ENCODE measurements at places on chromosomes 11 and 22.

DNA sequence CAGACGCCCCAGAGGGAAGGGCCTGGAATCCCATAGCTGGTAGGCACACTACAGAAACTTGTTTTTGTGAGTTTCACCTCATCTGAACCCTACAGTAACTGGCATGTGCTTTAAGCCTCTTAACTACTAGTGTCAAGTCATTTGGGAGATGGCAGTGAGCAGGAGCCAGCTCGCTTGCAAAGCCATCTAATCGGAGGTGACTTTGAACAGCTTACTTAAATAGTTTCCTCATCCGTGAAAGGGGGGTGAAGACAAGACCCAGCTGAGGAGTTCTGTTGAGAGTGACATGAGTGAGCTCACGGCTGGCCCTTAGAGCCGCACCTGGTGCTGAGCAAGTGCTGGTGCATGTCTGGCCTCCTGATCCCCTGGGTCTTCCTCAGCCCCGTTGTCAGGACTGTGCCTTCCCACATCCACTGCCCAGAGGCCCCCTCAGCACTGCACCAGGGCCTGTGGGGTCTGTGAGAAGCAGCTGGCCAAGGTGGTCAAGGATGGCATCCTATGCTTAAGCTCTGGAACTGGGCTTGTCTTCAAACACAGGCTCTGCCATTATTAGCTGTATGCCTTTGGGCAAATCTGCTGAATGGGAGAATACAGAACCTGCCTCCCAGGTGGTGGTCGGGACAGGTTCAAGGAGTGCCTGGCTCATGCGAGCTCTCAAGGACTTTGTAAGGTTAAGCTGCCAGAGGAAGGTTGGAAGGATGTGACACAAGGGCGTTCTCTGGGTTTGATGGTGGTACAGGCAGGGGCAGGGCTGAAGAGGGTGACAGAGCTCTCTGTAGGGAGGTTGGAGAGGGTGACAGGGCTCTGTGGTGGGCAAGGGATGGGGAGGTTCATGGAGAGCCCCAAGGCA is 27.3 kb downstream of the INCENP start:
- DNase-seq, result no peak

DNA sequence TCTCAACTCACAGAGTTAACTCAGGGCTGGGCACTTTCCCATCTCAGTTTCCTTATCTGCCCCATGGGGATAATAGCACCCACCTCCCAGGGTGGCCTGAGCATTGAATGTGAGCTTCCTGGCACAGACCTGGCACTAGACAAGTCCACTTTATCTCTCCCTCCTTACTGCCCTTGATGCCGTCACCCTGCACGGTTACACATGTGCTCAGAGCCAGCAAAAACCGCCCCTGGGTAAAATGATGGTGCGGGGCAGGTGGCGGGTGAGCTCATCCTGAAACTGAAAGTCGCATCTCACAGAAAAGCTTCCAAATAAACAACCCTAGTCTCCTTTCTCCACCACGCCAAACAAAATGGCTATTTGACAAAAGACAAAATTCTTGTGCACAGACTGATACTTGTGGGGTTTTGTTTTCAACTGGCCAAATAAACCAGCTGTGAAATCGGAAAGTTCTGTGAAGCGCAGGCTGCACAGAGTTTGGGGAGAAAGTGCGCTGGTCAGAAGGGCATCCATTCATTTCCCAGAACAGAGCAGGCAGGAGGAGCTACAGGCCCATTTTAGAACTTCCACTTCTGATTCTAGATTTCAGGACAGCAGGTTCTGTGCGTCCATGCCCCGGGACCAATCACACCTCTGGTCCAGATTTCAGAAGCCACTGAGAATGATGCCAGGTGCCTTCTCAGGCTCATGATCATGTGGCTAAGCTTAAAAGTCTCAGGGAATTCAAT is 138.1 kb downstream of the SHANK2 start:
- no peak for DNase-seq

- no peak for DNase-seq
Measured at GRCh38 chr22:47439643-47440265, 677.3 kb downstream of the TBC1D22A start.

GRCh38 chr11:69368119-69368880 is 74.3 kb downstream of the MYEOV start:
- peak; percentile 69 for DNase-seq

GRCh38 chr11:104060820-104061219 is 24.4 kb downstream of the DDI1 start:
- DNase-seq, result no peak

DNA sequence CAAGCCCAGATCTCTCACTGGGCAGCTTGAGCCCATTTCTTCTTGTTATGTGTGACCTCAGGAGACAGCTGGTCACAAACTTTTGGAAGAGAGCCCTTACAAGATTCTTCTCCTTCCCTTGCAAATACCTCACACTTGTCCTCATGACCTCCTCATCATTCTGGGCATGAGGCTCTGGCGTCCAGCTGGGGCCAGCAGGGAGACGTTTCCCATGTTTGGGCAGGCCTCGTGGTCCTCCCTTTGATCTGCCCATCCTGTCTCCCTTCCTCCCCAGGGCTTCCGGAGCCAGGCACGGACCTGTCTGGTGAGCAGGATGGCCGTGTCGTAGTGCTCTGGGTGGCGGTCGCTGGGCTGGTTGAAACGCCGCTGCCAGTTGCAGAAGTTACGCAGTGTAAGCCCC is 9.7 kb downstream of the ADAMTS8 start:
- DNase-seq, result no peak

DNA sequence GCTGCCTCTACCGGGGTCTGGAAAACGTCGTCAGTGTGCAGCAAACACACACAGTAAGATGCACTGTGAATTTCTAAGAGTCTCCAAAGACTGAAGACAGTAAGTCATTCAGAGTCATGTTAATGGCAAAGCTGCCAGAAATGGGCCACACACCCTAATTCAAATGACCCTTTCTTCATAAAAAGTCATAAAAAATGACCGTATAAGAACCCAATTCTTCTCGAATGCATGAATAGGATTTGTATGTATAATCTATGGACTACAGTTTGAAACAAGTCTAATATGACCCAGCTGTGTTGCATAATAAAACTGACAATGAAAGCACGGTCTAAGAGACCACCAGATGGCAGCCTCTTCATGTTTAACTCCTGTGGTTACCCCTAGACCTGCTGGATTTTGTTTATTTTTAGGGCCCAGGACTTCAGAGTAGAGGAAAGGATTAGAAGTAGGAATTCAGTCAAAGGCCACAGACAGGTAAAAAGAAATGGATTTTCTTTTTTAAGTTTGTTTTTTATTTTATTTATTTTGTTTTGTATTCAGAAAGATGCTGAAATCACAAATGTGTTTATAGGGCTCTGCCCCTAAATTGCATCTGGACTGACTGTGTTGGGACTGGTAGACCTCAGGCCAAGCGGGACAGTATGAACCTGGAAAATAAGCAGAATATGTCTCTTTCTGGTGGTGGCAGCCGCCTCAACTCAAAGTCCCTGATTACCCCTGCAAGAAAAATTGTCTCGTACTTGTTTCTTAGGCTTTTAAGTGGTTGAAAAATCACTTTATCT is 32.1 kb upstream of the SLC5A12 start:
- DNase-seq, result peak; percentile 84

- DNase-seq, result no peak
Measured at GRCh38 chr11:110455718-110456117, 26.0 kb downstream of the FDX1 start.

DNA sequence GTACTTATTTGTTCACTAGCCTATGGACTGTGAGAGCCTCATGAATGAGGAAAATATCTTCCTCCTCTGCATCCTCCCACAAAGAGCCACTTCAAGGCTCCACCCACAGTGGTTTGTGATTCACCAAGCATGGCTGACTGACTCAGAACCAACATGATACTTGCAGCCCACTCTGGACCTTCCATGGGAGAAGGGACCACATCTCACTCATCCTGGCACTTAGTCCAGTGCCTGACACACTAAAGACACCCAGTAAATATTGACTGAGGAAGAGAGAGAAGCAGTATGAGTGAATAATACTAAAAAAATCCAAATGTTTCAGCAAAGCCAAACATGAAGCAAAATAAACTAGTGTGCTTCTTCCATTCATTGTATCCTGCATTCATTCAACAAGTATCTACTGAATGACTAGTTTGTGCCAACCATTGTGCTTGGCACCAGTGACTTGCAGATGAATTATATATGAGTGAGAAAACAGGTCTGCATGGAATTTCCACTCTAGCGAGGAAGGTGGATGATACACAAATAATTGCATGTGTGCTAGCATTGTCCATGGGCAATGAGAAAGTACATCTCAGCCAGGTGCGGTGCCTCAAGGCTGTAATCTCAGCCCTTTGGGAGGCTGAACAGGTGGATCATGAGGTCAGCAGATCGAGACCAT is 54.9 kb upstream of the BLID start:
- no peak for DNase-seq

- no peak for DNase-seq
Measured at GRCh38 chr11:113675565-113675964, 30.5 kb downstream of the TMPRSS5 start.

- no peak for DNase-seq
Measured at GRCh38 chr11:47516984-47517853, 35.7 kb downstream of the CELF1 start.

DNA sequence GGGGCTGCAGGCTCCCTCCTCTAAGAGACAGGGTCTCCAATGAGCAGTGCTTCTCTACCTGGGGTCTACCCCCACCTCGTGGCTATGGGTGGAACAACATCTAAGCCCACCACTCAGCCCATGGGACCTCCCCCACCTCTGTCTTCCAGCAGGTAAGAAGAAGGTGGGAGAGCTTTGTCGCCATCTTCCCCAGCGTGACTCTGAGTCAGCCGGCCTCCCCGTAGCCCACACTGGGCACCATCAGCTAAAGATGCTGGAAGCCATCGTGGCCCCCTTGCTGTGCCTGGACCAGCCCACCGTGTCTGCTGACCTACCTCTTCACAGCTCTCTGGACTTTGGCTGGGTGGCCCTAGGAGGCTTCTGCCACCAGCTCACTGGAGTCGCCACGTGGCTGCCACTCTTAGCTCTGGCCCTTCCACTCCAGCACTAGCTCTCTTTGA is 944 bp downstream of the C11orf86 start:
- DNase-seq, result peak; percentile 25

- DNase-seq, result peak; percentile 53
Measured at GRCh38 chr22:27480487-27480886, 321.1 kb downstream of the MN1 start.

DNA sequence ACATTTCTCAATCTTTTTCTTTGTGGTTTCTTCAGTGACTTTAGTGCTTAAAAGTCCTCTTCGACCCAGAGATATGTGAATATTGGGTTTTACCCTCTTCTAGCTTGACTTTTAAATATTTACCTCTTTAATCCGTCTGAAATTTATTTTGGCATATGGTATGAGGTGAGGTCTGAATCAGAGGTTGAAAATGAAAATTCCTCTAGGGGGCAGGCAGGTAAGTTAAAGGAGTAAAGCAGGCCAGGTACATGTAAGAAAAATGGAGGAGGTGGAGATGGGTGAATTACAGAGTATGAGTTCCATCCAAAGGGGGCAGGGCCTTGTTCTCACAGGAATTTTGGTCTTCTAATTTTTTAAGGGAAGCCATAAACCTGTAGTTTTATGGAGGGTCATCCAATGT is 263.8 kb upstream of the NARS2 start:
- DNase-seq, result no peak

GRCh38 chr22:27883656-27884350 is 35.3 kb downstream of the PITPNB start:
- DNase-seq, result no peak

DNA sequence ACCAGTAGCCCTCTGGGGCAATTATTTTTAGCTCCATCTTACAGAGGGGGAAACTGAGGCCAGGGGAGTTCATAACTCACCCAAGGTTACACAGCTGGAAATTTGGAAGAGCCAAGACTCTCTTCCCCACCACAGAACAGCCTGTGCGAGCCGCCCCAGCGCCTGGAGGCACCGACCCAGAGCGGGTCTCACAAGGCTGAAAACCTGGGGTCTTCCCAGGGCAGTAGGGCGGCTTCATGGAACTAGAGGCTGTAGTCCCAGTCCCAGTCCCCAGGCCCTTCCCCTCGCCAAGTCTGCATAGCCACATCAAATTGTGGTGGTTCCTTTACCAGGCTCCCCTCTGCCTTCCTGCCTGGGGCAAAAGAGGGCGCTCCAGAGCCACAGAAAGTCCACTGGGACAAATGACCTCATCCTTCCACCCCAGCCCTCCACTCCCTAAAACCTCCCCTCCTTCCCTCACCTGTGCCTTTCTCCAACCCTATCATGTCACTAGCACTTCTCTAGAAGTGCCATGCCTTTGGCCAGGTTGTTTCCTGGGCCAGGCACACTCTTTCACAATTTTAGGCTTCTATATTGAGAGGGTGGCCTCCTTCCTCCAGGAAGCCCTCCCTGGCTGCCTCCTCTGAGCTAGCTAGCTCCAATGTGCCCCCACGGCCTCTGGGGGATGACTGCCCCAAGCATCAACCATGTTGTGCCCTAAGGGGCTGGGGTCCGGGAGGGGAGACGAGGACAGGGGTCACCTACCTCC is 15.2 kb upstream of the CDC42EP1 start:
- no peak for DNase-seq

DNA sequence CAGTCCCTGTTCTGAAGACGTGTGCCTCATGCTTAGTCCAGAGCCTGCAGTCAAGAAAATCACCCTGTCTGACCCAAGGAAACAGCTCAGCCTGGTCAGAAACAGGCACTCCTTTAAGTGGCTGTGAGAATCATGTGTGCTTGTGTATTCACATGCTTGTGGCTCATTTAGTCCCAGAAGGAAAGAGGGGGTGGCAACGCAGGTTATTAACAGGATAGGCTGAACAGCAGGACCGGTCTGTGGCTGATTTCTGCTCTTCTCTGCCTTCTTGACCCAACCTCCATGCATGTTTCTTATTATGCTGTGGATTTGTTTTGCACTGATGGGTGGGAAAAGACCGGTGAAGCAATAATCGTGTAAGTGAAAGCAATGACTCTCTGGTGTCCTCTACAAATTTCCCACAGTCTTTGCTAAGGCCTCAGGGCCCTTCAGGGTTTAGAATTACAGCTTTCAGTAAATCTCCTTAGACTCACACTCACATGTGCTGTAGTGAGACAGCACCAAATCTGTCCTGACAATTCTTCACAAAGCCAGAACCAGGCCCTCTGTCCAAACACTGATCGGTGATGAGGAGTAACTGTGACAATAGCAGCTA is 288.1 kb downstream of the ETS1 start:
- no peak for DNase-seq

- DNase-seq, result no peak
Measured at GRCh38 chr11:134739136-134739535, 327.1 kb upstream of the B3GAT1 start.

- DNase-seq, result peak; percentile 86
Measured at GRCh38 chr22:29143941-29144785, 61.5 kb upstream of the EMID1 start.

GRCh38 chr11:128694618-128695481 is 978 bp downstream of the FLI1 start:
- no peak for DNase-seq
